ENCODE measurements at places on chromosomes 7 and 10.

GRCh38 chr10:78028438-78029268 lies 662 bp downstream of the POLR3A start:
- DNase-seq = peak; percentile 18

DNA sequence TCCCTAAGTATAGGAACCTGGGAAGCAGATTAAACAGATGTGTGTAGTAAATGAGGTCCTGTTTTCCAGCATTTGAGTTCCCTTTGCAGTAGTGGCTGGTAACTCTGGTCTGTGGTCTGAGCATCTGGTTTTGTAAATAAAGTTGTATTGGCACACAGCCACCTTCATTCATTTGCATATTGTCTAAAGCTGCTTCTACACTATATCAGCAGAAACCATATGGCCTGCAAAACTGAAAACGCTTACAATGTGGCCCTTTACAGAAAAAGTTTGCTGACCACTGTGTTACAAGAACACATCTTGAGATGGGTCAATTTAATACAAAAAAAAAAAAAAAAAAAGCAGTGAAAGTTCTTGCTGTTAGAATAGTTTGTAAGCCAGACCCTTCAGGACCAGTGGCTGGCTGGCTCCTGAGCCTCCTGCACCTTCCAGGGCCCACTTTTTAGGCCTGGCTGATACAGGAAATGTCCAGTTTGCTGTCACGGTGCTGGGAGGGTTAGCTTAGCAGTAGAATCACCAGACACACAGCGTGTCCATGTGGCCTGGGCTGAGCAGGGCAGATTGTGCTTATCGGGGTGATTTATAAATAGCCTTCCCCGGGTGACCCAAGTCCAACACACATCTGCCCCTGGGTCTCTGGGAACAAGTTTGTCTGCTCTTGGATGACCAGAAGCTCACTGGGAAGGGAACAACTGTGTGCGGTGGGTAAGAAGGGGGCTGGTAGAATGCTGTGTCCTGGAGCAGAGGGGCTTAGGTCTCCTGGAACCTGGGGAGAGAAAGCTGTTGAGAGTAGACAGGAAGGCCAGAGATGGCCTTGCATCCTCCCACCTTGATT lies 1.4 kb downstream of the C10orf71 start:
- DNase-seq = peak; percentile 40

GRCh38 chr7:152312316-152312715 lies 123.5 kb downstream of the KMT2C start:
- DNase-seq = peak; percentile 23

- no peak for DNase-seq
Measured at GRCh38 chr10:3769556-3769955, 15.5 kb downstream of the KLF6 start.

GRCh38 chr7:16915405-16915804 lies 33.6 kb upstream of the AGR3 start:
- DNase-seq = peak; percentile 89

- DNase-seq = peak; percentile 55
Measured at GRCh38 chr7:26200038-26200443, 505 bp downstream of the HNRNPA2B1 start.

DNA sequence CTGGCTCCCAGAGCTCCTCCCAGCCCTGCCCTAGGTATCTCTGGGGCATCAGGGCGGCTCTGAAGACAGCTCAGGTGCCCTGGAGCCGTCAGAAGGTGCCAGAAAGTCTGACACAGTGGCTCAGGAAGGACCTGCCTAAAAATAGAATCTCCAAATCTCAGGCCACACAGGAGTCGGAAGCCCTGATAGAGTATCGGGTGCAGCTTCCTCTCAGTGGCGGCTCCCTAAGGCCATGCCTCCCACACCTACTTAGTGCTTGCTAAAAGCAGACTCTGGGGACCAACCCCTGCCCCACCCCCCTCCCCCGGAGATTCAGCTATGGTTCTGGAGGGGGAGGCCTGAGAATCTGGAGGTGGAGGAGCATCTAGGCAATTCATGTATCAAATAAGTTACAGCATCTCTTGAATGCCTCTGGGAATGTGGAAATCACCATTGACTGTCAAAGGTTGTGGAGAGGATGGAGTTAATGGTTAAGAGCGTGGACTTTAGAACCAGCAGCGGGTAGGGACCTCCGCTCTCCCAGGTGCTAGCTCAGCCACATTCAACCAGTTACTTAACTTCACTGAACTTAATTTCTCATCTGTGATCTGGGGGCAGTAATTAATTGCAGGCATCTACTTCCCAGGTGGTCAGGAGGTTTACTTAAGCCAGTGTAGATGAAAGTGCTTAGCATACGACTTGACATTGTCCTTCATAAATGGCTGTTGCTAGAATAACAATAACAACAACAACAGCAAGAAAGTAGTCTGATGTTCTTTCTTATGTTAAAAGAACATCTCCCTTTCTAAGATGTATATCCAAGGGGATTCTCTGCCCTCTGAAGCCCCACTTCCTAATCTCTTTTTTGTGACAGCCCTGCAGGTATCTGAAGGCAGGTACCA lies 38.6 kb upstream of the MXI1 start:
- DNase-seq = no peak

GRCh38 chr10:75395066-75395931 lies 6.3 kb downstream of the ZNF503 start:
- DNase-seq = peak; percentile 68

DNA sequence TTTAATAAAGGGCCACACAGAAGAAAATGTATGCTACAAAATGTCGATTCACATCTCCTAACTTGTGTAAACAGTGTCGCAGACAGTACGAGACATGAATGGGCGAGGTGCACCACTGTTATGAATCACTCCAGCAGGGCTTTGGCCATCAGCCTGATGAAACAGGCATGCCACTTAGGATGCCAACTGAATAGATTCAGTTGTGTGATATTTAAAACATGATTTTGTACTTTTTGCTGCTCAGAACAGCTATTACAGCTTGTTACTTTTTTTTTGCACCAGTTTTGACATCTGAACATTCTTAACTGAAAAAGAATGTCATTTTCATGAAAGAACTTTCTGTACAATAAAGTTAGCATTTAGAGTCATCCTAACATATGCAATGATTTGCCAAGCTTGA lies 138.1 kb downstream of the VTI1A start:
- peak; percentile 82 for DNase-seq

GRCh38 chr7:85160223-85160622 lies 26.6 kb downstream of the SEMA3D start:
- DNase-seq = peak; percentile 37

- DNase-seq = peak; percentile 61
Measured at GRCh38 chr10:22246680-22247391, 29.0 kb upstream of the EBLN1 start.

- no peak for DNase-seq
Measured at GRCh38 chr10:113243311-113243710, 293.3 kb downstream of the TCF7L2 start.

- peak; percentile 54 for DNase-seq
Measured at GRCh38 chr10:103855424-103855823, at the start of gene SH3PXD2A. Gene SH3PXD2A (minus strand): TSS chr10:103855576. CDS start chr10:103855266, 310 bp downstream.

- DNase-seq = peak; percentile 37
Measured at GRCh38 chr10:79269443-79269842, 77.8 kb upstream of the PPIF start.

GRCh38 chr10:32237644-32238345 lies 109.2 kb downstream of the EPC1 start:
- peak; percentile 46 for DNase-seq

DNA sequence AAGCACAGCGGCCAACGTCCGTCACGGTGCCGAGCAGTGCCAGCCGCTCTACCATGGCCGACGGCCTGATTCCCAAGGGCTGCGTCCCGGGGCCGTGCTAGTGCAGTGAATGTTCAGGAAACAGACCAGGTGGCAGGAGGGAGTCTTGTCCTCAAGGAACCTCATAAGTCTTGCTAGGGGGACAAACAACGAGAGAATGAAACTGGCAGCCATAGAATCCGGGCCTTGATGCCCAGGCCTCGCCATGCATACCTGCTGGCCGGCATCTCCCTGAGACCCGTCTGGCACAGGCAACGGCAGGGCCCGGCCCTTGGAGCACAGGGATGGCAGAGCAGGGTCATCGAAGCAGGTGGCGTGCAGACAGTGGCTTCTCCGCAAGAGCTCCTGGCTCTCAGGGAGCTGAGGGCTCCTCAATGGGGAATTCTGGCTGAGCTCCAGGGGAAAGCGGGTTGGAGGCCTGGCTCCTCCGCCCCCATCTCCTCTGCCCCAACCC lies 58.8 kb downstream of the DIP2C start:
- no peak for DNase-seq

GRCh38 chr10:55551603-55552002 lies 750.6 kb upstream of the PCDH15 start:
- DNase-seq = no peak

DNA sequence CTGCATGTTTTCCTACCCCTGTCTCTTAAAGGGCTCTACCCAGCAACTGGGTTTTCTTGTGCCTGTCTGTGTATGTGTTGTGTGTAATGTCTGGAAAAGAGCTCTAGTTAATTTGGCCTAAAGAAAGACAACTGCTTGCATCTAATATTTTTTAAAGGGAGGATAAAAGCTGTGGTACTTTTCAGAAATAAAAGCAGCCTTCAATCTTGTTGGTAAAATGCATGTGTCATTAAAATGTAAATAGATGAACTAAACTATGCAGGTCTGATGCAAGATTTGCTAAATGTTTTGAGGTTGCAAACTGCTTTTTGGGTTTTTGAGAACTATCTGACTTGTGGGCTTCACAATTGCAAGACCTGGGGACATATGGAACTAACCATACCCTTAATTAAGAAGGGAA lies 445.3 kb downstream of the HTR7 start:
- no peak for DNase-seq

DNA sequence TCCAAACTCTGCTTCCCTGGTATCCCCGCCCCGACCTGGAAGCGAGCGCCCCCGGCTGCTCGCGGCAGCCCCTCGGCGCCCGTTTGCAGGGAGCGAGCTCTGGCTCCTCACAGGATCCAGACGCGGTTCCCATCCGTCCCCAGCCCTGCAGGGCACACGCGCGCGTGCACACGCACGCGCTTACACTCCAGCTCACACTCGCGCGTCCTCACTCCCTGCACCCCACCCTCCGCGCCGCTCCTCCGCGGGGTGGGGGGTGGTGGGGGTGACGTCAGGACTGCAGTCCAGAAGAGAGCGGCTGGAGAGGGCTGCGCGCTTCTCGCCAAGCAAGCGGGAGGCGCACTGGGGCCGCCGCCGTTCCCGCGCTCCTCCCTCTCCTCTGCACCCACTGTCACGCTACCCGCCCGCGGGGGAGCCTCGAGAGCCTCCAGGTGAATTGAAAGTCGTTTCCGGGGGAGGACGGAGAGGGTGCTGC lies 255.6 kb downstream of the OTUD1 start:
- no peak for DNase-seq

DNA sequence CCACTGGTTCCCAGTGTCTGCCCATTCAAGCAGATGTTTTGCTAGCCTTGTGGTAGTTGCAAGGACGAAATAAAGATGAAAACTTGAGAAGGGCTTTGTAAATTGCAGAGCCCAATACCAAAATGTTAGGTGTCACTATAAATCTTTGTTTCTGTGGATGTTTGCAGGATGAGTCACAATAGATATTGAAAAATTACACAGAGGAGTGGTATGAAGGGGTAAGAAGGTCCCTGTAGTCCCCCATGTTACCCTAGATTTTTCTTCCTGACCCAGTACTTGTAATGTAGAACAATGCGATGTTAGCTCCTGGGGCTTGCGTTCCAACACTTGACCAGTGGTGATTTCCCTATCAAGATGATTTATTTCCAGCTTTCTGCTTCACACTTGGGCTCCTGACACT lies 102.6 kb upstream of the LYZL1 start:
- peak; percentile 18 for DNase-seq

GRCh38 chr7:37719077-37719476 lies 35.5 kb downstream of the GPR141 start:
- DNase-seq = no peak

GRCh38 chr10:75431180-75432111 lies at the start of gene LRMDA:
Gene LRMDA (plus strand): TSS chr10:75431624.
- DNase-seq = no peak
